ENCODE measurements at places on chromosomes 12 and 14.

GRCh38 chr14:76727384-76727783 is 33.9 kb upstream of the VASH1 start:
- no peak overlapping the region for H3K4me3 ChIP-seq
- no peaks in the 10 kb centered on the region for H3K36me3 ChIP-seq
- no peak for DNase-seq
- H3K4me1 ChIP-seq = peaks cover 6% of the 10 kb centered on the region
- no peak overlapping the region for H3K27ac ChIP-seq

DNA sequence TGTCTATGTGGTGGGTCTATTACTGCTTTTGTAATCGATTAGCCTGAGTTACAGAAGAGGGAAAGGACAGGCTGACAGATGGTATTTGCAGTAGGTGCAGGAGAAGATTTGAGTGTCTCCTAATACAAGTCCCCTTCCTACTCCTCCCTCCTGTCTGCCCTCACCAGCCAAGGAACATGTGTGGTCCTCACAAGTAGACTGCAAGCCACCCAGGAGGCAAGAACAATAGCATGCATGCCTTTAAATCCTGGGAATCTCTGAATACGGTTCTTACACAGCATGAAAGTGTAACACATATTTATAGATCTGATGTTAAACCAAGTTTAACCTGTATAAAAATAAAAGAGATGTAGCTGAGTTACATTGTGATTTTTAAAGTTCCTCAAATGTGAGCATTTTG is 117.0 kb downstream of the PTCSC3 start:
- H3K36me3 ChIP-seq = no peaks in the 10 kb centered on the region
- H3K27me3 ChIP-seq = peaks cover 32% of the 10 kb centered on the region
- no peak for DNase-seq
- H3K4me3 ChIP-seq = no peak overlapping the region
- no peak overlapping the region for H3K27ac ChIP-seq
- H3K4me1 ChIP-seq = no peaks in the 10 kb centered on the region

- H3K27me3 ChIP-seq = peaks cover 20% of the 10 kb centered on the region
- no peak overlapping the region for H3K27ac ChIP-seq
- DNase-seq = no peak
- H3K4me1 ChIP-seq = peaks cover 13% of the 10 kb centered on the region
- H3K4me3 ChIP-seq = no peak overlapping the region
Measured at GRCh38 chr12:48291511-48291910, 59.2 kb downstream of the ZNF641 start.

- no peak overlapping the region for H3K4me3 ChIP-seq
- H3K27ac ChIP-seq = no peak overlapping the region
- H3K4me1 ChIP-seq = peaks cover 44% of the 10 kb centered on the region
Measured at GRCh38 chr14:102218688-102219087, 79.0 kb downstream of the WDR20 start.

- no peaks in the 10 kb centered on the region for H3K36me3 ChIP-seq
- peaks cover 6% of the 10 kb centered on the region for H3K27me3 ChIP-seq
- H3K27ac ChIP-seq = no peak overlapping the region
- no peak for DNase-seq
- H3K4me3 ChIP-seq = no peak overlapping the region
- peaks cover 11% of the 10 kb centered on the region for H3K4me1 ChIP-seq
Measured at GRCh38 chr14:92605274-92605940, 91.8 kb downstream of the RIN3 start.

GRCh38 chr12:89260841-89261637 is 91.3 kb downstream of the DUSP6 start:
- H3K27ac ChIP-seq = no peak overlapping the region
- peaks cover 18% of the 10 kb centered on the region for H3K4me1 ChIP-seq
- no peak for DNase-seq
- H3K36me3 ChIP-seq = peaks cover 12% of the 10 kb centered on the region
- no peaks in the 10 kb centered on the region for H3K27me3 ChIP-seq
- H3K4me3 ChIP-seq = no peak overlapping the region

GRCh38 chr12:112330706-112331105 is 51.5 kb downstream of the HECTD4 start:
- no peaks in the 10 kb centered on the region for H3K4me1 ChIP-seq
- no peaks in the 10 kb centered on the region for H3K27me3 ChIP-seq
- DNase-seq = no peak
- H3K36me3 ChIP-seq = peaks cover 12% of the 10 kb centered on the region
- H3K27ac ChIP-seq = no peak overlapping the region
- no peak overlapping the region for H3K4me3 ChIP-seq

DNA sequence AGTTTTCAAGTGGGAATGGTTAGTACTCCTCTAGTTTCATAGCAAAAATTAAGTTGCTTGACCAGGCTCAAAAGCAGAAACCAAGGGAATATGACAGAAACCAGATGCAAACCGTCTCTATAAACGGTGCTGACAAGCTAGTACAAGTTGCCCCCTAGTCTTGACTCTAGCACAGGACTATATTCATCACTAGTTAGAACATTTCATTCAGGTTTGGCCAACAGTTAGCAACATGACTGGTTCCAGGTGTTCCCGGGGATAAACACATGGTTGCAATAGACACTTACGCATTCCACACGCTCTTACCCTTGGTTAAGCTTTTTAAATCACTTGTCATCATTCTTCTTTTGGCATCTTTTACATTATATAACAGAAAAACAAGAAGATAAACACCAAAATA is 103.6 kb downstream of the SCFD1 start:
- no peaks in the 10 kb centered on the region for H3K4me1 ChIP-seq
- H3K27me3 ChIP-seq = no peaks in the 10 kb centered on the region
- peaks cover 79% of the 10 kb centered on the region for H3K36me3 ChIP-seq
- H3K27ac ChIP-seq = no peak overlapping the region
- no peak overlapping the region for H3K4me3 ChIP-seq
- no peak for DNase-seq

DNA sequence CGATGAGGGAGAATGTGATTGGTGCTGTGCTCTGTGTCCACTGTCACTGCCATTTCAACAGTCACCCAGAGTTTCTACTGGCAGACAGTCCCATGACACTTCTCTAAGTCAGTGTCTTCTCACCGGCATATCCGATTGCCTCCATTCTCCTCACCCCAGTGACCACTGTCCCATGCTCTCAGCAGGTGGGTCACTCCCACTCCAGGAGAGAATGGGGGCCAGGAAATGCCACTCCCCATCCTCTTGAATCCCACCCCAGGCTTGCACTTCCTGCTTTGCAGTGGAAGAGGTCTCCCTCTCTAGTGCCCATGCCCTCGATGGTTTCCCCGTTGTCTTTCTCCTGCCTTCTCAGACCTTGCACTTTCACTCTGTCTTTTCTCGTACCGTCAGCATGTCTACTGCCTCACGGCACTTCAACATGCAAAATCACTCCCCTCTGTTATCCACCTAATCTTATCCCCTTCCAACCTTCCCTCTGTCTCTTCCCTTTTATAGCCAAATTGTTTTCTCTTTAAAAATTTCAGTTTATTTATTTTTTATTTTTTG is 2.2 kb upstream of the EP400 start:
- H3K4me3 ChIP-seq = no peak overlapping the region
- peaks cover 25% of the 10 kb centered on the region for H3K36me3 ChIP-seq
- peaks cover 6% of the 10 kb centered on the region for H3K27me3 ChIP-seq
- H3K27ac ChIP-seq = peak overlapping the region; percentile 44
- no peak for DNase-seq
- peaks cover 18% of the 10 kb centered on the region for H3K4me1 ChIP-seq

DNA sequence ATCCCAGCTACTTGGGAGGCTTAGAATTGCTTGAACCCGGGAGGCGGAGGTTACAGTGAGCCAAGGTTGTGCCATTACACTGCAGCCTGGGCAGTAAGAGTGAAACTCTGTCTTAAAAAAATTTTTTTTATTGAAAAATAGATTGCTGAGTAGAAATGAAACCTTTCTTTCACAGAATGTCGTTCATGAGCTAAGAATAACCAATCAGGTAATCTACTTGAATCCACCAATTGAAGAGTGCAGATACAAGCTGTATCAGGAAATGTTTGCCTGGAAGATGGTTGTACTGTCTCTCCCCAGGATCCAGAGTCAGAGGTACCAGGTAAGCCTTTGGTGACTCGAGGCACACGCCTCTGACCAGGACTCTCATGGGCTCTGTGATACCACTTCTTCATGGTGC is 27.0 kb downstream of the DYNC1H1 start:
- H3K27ac ChIP-seq = no peak overlapping the region
- H3K4me1 ChIP-seq = no peaks in the 10 kb centered on the region
- no peak for DNase-seq
- H3K4me3 ChIP-seq = no peak overlapping the region

DNA sequence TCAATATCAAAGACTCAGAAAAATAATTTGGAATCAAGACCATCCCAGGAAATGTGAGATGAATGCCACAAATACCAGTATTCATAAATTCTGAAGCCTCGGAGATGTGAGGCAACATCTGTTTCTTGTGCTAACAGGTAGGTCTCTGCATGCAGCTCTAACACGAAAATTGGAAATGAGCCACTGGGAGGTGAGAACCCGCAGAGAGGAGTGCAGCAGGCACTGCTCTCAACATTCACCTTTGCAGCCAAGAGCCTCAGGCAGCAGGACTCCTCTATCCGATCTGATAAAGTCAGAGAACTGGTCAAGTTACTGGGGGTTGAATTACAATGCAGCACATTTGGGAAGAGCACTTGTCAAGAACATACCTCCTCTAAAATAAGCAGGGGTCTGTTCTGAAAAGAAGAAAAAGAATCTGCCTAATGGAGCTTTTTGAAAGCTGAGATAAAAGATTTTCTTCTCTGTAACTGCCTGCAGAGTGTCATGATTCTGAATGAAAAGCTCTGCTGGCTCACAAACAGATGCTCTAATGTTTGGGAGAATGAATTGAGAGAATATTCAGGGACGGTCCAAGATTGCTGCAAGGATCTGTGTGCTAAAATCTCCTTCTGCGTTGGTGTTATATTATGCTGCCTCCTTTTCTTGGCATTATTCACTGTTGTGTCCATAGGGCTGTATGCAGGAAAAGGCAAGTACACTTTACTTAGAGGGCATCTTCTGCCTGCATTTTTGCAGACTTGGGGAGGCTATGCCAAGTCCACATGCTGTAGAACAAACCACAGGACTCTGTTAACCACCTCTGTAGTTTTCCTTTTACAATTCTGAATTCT is 209.6 kb upstream of the KRR1 start:
- H3K27ac ChIP-seq = peak overlapping the region; percentile 0
- no peak overlapping the region for H3K4me3 ChIP-seq
- DNase-seq = peak; percentile 11
- no peaks in the 10 kb centered on the region for H3K36me3 ChIP-seq
- peaks cover 3% of the 10 kb centered on the region for H3K27me3 ChIP-seq
- H3K4me1 ChIP-seq = peaks cover 67% of the 10 kb centered on the region

- H3K4me1 ChIP-seq = no peaks in the 10 kb centered on the region
- DNase-seq = no peak
- H3K27ac ChIP-seq = no peak overlapping the region
Measured at GRCh38 chr12:131916306-131917138, 12.6 kb upstream of the PUS1 start.

DNA sequence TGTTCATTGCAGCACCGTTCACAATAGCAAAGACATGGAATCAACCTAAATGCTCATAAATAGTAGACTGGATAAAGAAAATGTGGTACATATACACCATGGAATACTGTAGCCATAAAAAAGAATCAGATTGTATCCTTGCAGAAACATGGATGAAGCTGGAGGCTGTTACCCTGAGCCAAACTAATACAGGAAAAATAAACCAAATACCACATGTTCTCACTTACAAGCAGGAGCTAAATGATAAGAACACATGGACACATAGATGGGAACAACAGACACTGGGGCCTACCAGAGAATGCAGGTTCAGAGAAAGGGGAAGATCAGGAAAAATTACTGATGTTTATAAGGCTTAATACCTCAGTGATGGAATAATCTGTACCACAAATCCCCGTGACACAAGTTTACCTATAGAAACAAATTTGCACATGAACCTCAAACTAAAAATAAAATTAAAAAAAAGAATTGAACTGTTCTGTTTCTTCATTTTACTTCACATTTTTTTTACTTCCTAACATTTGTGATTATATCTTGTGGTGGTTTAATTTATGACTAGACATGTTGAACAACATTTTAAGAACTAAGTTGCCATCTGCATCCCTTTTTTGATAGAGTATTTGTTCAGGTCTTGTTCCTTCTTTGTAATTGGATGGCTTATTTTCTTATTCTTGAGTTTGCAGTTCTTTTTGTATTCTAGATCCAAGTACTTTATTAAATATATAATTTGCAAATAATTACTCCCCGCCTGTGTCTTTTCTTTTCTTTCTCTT is 835.2 kb downstream of the FSCB start:
- H3K27me3 ChIP-seq = no peaks in the 10 kb centered on the region
- no peak for DNase-seq
- H3K4me3 ChIP-seq = no peak overlapping the region
- no peak overlapping the region for H3K27ac ChIP-seq
- no peaks in the 10 kb centered on the region for H3K36me3 ChIP-seq
- H3K4me1 ChIP-seq = no peaks in the 10 kb centered on the region
